NCI-H2227 treated with DMSO at 0.1 percent for 48 hours (cell line): ENCODE measurements at places on chromosomes 13 and 19.

DNA sequence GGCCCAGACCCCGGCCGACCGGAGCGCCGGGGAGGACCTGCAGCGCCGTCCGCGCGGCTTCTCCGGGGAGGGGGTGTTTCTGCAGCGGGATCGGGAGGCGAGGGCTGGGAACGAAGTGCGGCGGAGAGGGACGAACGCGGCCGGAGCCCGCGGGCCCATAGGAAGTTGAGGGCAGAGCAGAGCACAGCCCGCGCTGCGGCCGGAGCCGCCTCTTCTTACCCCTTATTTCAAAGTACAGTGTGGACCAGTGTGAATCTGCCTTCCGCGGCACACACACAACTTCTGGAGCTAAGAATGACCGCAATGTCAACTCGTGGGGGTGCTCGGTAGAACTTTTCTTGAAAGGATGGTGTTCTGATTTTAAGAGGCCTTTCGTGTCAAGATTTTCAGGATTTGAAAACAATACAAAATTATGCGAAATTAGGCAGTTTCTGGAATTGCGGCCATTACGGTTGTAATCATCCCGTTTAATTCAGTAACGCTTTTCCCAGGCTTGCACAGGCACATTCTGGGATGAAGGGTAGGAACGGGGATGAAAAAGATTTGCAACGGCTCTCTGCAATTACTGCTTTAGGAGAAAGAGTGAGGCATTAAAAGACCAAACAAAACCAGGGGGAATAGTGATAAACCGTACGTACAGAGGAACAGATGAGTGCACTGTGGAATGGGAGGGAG is 821 bp downstream of the TDRD3 start:
- peak; percentile 66 for DNase-seq

DNA sequence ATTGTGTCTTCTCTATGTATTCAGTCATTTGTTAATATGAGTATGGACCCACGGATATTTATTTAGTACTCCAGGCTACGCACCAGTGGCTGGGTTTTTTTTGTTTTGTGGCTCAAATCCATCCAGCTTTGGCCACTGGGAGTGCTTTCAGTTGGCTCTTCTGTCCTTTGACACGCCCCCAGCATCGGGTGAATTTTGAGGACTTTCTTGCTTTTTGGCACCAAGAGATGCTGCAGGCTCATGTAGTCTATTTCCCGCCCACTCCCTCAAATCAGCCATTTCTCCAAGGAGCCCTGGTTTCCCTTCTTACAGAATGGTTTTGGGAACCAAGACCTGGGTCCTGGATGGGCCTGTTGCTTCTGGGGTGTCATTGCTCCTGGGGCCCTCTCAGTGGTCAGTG is 55.8 kb downstream of the SMARCA4 start:
- DNase-seq, result no peak

DNA sequence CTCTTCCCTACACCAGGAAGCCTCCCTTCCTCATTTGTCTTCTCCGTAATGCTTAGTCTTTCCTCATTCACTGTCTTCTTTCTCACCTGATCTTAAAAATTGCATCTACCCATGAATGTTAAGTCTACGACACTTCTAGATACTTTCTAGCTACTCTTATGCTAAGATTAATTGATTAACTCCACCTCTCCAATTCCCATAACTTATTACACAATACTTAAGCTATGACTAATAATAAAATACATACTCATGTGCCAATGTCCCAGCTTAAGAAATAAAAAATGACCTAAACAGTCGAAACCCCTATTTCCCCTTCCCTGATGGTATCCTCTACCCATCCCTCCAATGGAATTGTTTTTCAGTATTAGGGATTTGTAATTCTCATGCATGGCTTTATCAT is 22.8 kb upstream of the ZNF527 start:
- DNase-seq, result no peak

DNA sequence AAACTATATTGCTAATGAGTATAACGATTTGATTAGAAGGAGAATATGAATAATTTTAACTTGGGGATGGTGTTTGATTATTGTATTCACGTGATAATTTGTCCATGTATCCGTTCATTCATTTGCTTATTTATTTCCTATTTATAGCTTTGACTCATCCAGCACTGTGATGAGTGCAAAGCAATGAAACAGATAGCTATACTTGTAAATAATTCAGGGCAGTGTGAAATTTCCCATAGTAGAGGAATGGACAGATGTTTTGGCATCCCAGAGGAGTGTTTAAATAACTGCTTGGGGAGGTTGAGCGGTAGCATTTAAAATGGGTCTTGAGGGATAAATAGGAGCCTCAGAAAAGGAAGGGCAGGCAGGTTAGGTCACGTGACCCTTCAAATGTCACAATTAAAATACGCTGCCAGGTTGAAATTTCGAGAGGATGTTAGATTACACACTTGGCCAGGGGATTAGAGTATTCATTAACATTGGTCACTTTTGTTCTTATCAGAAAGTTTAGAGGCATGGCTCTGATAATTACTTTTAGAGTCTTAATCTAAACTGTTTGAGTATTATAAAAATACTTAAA is 14.7 kb downstream of the FGF9 start:
- DNase-seq, result no peak

DNA sequence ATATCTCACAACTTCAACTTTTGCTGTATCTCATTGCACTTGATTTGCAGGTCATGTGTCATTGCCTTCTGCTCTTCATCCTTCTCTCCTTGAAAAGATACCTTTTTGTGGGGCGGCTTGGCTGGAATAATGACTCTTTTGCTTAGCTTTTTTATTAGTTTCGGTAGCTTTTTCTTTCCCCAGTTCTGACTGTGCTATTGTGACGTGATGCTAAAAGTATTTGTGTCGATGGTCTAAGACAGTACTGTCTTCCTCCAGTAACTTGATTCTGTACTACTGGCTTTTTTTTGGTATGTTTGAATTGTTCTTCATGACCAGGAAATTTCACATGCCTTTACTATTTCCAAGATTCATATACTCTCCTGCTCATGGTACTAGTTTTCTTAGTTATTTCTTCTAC is 63.1 kb downstream of the SLITRK1 start:
- DNase-seq, result no peak

GRCh38 chr13:95367309-95367843 is 66.1 kb upstream of the ABCC4 start:
- DNase-seq, result no peak

DNA sequence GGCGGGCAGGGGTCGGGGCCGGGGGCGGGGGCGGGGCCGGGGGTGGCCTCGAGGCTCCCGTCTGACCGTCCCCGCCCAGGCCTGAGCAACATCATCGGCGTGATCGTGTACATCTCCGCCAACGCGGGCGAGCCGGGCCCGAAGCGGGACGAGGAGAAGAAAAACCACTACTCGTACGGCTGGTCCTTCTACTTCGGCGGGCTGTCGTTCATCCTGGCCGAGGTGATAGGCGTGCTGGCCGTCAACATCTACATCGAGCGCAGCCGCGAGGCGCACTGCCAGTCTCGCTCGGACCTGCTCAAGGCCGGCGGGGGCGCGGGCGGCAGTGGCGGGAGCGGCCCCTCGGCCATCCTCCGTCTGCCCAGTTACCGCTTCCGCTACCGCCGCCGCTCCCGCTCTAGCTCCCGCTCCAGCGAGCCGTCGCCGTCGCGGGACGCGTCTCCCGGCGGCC is 9.4 kb upstream of the CACNG6 start:
- no peak for DNase-seq

GRCh38 chr19:28465371-28466086 is 747.4 kb downstream of the UQCRFS1 start:
- DNase-seq, result no peak

DNA sequence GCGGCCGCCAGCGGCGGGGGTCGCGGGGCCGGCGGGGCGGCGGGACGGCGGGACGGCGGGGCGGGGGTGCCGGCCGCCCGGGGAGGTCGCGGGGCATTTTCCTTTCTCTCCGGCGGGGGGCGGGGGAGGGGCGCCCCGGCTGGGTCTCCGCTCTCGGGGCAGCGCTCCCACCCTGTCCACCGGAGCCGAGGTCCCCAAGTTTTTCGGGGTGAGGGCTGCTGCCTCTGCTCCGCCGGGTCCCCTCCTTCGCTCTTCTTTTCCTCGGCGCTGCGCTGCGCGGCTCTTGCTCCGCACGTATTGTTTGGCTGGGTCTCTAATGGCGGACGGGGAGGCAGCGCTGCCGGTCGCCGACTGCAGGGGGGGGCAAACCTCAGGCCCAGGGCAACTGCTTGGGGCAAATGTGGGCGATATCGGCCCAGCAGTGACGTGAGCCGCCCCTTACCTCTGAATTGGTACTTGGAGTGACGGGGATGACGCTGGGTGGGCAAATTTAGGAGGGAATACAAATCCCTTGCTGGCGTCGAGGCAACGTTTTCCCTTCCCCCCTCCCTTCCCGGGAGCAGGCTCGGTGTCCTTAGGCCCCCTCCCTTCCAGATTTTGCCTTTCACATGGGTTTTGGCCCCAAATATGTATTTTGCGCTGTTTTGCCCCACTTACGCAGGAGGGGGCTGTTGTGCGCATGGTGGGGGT is 759 bp downstream of the ZMYM2 start:
- DNase-seq, result peak; percentile 29
